Stimulated activated CD8-positive, alpha-beta memory T cell treated with anti-CD3 and anti-CD28 coated beads, Interleukin-4, amount 100 ng/mL, for 4 hours (primary cell): ENCODE measurements at places on chromosomes 11 and 22.

GRCh38 chr22:35398591-35398973, 1.4 kb upstream of the MCM5 start:
- DNase-seq = no peak

GRCh38 chr11:6240139-6240538, 1.2 kb downstream of the CNGA4 start:
- DNase-seq = no peak

DNA sequence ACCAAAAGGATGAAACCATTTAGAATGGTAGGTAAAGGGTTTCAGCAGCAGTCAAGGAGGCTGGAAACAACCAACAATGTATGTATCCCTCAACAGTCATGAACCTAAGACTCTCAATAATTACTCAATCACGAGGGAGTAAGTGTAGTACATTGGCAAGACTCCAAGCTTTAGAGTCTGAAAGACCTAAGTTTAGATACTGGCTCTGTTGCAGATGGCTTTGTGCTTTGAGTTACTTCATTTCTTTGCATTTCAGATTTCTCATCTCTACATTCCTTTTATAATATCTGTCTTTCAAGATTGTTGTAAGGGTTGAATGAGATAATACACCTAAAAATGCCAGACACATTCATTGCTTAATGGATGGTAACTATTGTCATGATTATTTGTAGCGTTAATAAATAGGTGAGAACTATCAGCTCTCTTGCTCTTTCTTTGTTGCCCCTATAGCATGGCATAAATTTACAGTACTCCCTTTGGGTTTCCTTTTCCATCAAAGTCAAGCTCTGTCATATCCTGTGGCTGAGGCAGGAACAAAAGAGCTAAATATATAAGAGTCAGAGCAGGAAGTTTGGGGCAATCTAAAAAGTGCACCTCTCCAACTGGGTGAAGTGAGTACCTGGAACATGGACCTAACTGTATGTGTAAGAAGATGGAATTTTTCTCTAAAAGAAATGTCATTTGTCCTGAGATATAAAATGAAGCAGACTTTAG, 228.2 kb upstream of the ZC3H12C start:
- no peak for DNase-seq

DNA sequence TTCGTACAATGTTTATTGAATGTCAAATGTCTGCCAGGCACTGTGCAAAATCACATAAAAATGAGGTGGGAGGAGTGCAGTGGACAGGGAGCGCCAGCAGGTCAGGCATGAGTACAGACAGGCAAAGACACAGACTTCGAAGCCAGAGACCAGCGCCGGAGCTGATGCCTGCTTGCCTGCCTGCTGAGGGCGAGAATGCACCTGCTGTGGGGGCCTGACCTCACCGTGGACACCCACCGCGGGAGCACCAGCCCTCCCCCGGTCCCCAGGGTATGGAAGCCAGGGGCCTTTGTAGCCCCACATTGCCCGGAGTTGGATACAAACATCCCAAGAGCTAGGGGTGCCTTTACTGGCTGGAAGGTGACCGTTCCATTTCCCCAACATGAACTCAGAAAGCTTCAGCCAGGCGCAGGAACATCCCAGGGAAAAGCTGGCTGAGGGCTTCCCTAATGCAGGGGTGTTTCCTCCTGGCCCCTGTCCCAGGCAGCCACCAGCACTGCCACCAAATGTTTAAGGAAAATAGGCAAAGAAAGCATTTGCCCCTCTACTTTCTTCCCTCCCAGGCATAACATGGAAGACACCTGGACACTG, 17.9 kb downstream of the IFITM10 start:
- no peak for DNase-seq

GRCh38 chr11:122091835-122092234, 24.2 kb downstream of the BLID start:
- no peak for DNase-seq

DNA sequence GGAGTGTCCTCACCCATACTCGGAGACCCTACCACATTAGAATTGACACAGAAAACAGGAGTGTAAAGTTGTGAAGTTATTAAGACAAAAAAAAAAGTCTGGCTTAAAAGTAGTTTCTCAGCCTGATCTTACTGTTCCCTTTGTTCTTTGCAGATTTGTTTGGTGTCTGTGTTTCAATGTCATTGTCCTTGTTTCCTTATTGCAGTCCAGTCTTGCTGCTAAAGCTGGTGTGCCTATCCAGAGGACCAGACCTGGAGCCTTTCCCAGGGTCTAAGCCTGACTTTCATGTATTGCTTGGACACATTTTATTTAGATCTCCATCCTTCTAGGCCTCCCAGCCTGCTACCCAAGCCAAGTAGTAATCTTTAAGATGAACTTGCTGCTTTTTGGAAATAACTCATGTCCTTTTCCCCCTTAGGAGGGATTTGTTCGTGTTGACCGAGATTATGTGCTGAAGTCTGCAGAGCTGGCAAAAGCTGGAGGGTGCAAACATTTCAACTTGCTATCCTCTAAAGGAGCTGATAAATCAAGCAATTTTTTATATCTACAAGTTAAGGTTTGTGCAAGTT, 11.3 kb upstream of the PRMT3 start:
- DNase-seq = no peak

DNA sequence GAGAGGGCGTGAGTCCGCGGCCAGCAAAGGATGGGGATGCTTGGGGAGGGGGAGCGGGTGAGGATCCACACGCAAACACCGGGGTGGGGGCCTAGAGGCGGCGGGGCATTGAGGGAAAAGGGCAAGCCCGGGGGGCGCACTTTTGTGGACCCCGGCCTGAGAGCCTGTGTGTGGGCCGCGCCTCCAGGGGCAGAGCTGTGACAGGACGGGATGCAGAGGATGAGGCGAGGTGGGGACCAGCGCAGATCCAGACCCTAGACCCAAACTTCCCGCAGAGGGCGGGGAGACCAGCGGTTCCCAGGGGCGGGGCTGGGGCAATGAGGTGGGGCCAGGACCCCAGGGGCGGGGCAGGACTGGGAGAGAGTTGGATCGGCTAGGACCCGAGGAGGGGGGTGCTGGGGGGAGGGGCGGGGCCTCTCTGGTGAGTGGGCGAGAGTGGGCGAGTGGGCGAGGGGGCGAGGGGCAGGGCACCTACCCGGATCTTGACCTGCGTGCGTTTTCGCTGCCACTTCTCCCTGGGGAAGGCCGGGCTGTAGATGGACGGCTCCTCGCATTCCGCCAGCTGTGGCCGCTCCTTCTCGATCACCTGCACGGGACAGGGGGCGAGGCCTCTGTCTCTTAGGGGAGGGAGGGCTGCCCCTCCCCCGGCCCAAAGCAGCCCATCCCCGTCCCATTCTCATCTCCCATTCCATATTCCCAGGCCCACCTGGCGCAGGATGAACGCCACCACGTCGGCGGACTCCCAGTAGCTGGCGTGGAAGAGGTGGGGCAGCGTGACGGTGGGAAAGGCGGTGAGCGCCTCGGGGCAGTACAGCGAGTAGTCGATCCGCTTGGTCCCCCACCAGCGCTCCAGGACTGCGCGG, 10.6 kb downstream of the PITPNM1 start:
- DNase-seq = no peak

- DNase-seq = no peak
These were observed 35.5 kb upstream of the SYT13 start for GRCh38 chr11:45321669-45322068.

GRCh38 chr11:64998141-64998540, 1.4 kb upstream of the BATF2 start:
- no peak for DNase-seq

DNA sequence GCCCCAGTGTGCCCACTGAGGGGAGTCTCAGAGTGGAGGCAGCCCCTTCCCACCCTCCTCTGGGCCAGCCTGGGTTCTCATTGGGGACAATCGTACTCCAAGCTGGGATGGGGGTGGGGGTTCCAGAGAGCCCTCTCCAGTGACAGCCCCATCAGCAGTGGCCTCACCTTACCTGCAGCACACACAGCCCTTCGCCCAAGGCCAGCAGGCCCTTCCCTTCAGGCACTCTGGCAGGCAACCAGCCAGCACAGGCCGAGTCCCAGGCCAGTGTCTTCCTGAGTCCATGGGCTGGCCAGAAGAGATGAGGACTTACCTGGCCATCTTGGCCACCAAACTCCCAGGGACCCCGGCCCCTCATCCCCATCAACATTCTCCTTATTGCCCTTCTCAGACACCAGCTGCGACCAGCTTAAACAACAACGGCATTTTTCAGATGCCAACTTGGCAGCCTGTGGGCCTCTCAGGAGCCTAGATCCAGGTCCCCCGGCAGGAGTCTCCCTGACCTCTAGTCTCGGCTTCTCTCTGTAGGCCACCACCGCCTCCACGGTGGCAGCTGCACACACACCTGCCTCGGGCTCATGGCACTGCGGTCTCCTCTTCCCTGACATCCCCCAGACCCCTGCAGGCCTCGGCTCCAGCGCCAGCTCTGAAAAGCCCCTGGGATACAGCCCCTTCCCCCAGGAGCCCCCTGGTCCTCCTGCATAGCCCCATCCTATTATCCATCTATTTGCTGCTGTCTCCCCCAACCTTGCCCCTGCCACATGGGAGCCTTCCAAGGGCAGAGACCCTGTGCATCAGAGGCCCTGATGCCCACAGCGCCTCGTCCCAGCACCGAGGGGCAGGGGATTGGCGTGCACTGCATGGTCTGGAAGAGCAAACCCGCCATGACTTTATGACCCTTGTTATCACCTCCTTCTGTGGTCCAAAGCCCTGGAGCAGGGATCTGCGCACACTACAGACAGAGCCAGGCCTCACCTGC, 111.2 kb upstream of the FGF3 start:
- DNase-seq = no peak

- DNase-seq = no peak
These were observed 204.1 kb upstream of the SEZ6L start for GRCh38 chr22:25964961-25965730.

- no peak for DNase-seq
These were observed 735.6 kb downstream of the BRD1 start for GRCh38 chr22:49091917-49092545.

GRCh38 chr11:105574974-105575373, 34.9 kb upstream of the GRIA4 start:
- DNase-seq = no peak

DNA sequence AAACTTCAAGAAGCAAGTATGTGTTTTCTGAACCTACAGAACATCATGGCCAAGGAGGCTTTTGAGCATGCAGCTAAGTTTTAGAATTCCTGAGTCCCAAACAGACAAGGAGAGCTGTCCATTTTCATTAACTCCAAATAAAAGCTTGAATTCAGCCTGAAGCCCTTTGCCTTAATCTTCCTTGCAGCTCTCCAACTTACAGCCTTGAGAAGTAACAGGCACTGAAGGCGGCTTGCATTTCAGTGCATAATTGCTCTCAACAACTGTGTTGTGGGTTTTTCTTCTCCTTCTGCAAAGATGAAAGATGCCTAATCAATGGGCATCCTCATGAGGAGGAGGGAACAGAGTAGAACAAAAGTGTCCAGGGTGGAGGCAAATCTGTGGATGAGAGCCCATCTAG, 286.0 kb downstream of the FAT3 start:
- no peak for DNase-seq

- no peak for DNase-seq
These were observed 265.5 kb upstream of the ISX start for GRCh38 chr22:34800260-34800980.

- no peak for DNase-seq
These were observed 237.5 kb downstream of the MIAT start for GRCh38 chr22:26894766-26895485.

DNA sequence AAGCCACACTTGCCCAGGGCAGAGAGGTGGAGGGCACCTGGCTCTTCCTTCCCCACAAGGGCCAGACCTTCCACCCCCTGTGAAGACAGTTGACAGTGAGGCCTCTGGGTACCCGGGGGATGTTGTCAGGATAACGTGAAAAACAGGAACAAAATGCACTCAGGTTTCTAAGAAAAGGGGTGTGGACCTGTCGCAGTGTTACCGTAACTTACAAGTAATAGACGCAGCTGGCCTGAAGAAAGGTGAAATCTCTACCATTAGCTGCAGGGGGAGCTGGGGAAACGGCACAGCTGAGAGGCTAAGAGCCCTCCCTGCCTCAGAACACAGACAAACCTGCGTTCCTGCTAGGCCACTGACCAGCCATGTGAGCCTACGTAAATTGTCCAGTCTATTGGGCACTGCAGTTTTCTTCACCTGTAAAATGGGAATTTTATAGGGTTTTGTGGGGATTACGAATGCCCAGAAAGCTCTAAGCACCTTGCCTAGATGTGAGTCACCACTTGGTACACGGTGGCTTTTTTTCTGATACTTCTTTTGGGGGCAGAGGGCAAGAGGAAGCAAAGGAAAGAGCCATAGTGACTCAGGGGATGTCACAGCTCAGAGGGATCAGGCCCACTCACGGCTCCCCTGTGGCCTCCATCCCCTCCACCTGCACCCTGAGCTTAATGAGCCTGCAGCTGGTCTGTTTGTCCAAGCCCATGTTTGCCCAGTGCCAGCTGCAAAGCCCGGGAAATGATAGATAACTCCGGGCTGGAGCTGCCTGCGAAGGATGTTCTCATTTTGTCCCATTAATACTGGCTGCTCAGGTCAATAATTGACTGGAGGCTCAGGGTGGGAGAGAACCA, 18.4 kb upstream of the CABP7 start:
- DNase-seq = no peak

DNA sequence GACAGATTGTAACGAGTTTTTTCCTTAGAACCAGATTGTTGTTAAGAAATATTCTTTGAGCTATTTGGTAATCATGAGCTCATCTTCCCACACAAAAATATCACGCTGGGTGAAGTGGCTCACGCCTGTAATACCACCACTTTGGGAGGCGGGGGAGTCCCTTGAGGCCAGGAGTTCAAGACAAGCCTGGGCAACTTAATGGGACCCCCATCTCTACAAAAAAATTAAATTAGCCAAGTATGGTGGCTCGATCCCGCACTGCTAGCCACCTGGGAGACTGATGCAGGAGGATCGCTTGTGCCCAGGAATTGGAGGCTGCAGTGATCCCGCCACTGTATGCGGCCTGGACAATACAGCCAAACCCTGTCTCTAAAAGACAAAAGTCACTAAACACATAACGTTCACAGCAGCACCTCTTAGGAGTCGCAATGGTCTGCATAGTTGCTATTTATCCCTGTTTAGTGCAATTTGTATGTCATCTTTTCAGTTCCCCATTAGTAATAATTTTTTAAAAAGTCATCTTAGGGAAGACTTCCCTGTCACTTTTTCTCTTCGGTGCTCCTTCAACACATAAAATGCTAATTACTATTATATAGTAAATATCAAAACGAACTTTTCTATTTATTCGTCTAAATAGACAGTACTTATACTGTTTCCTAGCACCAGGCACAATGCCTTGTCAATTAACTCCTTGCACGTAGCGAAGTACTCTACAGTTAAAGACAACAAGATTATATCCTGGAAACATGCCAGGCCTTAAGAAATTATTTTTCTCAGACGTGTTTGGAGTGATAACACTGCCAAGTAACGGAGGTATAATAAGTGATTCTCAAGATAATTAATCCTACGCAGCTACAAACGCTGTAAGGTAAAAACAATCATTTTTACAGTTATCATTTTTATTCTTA, 1.1 kb downstream of the ST13 start:
- DNase-seq = no peak

DNA sequence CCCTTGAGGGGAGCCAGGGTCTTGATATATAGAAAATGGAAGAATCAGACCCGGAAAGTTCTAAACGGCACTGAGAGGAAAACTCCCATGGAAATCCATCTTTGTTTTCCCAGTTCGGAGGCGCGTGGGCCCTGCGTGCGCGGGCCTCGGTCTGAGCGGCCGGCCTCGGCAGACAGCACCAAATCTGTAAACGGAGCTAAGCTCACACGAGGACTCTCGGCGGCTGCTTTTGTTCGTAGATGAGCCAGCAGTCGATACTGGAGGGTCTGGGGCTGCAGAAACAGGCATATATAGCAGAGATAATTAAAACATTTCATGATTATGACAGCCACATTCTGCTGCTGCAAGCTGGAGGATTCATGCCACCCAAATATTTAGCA, 68.5 kb upstream of the PPARA start:
- DNase-seq = no peak

- no peak for DNase-seq
These were observed 712 bp downstream of the CERK start for GRCh38 chr22:46737105-46737975.
